ENCODE measurements at places on chromosomes 4 and X.

GRCh38 chr4:13118633-13119032 is 365.5 kb downstream of the RAB28 start:
- DNase-seq = no peak

DNA sequence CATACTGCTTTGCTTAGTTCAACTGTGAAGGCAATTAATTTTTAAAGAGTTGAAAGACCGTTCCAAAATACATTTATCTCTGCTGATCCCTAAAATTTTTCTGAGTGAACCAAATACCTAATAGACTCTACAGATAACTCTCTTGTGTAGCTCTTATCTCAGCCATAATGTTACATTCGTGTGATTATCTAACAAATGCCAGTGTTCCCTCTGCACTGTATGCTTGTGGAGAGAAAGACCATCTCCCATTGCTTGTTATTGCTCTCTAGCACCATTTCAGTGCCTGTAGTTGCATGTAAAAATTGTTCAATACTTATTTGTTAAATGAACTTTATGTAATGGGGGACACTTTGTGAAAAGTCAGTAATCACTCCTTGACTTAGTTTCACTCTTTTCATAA is 81.3 kb upstream of the ATOH1 start:
- DNase-seq = no peak

DNA sequence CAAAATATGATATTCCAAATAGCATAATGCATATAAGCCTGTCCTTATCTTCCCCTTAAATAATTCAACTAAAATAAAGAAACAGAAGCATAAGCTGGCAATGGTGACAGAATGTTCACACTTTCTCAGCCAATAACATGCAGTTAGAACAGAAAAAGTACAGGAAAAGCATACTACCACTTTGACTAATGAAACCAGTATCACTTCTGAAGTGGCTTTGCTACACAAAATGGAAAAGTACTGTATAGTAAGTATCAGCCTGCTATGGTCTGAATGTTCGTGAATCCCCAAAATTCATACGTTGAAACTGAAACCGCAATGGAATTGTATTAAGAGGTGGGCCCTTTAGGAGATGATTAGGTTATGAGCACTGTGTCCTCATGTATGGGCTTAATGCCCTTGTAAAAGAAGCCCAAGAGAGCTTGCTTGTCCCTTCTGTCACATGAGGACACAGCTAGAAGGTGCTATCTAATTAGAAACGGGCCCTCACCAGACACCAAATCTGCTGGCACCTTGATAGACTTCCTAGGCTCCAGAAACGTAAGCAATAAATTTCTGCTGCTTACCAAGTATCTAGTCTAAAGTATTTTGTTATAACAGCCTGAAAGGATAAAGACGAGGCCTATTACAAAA is 102.6 kb downstream of the PRDM5 start:
- DNase-seq = no peak

DNA sequence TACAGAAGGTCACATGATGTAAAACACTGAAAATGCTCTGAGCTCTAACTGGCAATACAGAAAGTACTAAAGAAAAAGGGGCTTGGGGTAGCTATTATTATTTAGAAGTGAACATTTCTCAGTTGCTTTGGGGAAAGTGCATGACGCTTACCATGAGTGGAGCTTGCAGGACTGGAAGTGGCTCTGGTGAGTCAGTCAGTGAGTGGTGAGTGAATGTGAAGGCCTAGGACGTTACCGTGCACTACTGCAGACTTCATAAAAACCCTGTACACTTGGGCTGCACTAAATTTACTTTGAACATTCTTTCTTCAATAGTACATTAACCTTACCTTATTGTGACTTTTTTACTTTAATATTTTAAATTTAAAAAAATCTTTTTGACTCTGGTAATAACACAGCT is 89.3 kb upstream of the ENPP6 start:
- no peak for DNase-seq

DNA sequence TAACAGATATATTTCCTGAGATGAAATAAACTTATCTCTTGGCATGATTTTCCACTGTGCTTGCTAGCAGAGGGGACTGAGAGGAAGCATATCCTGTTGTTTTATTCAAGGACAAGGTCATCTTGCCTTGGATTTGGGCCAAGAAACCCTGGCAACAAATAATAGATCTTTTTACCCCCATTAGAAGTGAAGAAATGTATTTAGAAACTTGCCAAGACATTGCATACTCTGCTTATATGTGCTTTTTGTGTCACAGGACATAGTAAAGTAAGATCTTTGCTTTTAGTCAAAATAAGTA is 170.2 kb downstream of the RAPGEF2 start:
- no peak for DNase-seq

All from DMS 273 treated with DMSO at 0.1 percent for 48 hours (cell line).